Left ventricle myocardium superior (tissue), 1 donor: ENCODE measurements at places on chromosomes 5 and 9. TPM values are rescaled to one million over a fixed set of nuclear protein-coding genes. Genes with fewer than 3 reads are reported as not detected.

GRCh38 chr5:145510769-145511168 is 324.4 kb downstream of the PRELID2 start:
- no peak for DNase-seq

GRCh38 chr5:95093211-95093610 is 191.7 kb downstream of the MCTP1 start:
- DNase-seq: no peak

DNA sequence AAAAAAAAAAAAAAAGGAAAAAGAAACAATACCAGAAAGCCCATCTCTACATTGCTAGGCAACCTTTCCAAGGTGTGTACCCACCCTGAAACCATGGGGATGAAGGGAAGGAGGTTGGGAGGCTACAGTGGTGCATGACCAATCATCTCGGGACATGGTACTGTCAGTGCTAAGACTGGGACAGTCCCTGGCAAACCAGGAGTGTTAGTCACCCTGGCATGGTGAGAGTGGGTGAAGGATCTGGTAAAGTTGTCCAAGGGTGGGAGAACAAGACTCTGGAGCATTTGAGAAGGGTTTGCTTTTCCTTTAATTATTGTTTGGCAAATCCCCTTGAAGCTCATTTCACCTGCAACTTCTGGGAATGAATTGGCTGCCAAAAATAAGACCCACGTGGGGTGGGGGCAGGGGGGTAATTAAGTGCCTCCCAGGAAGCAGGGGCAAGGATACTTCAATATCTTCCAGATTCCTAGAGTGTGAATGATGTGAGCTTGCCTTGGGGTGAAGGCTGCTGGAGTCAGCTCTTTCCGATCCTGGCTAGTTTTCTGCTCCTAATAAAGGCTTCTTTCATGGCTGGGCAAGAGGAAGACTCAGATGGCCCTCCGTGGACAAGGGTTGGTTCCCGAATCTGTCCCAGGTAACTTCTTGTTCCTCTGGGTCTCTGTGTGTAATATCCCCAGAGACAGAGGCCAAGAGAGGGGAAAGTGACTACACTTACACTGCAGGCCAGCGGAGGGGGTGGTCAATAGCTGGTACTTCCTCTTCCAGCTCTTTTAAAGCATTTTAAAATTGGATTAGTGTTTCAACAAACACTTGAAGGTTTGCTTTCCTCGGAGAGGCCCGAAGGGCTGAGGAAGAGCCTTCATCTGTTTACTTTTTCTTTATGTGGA is 61.6 kb upstream of the SPRY4 start:
- no peak for DNase-seq

Gene SLC25A2
- not detected for total RNA-seq

Gene AKNA
- 5.1 TPM for total RNA-seq
